ENCODE measurements at places on chromosomes 7 and 10. TPM values are rescaled to one million over a fixed set of nuclear protein-coding genes. Genes with fewer than 3 reads are reported as not detected.

DNA sequence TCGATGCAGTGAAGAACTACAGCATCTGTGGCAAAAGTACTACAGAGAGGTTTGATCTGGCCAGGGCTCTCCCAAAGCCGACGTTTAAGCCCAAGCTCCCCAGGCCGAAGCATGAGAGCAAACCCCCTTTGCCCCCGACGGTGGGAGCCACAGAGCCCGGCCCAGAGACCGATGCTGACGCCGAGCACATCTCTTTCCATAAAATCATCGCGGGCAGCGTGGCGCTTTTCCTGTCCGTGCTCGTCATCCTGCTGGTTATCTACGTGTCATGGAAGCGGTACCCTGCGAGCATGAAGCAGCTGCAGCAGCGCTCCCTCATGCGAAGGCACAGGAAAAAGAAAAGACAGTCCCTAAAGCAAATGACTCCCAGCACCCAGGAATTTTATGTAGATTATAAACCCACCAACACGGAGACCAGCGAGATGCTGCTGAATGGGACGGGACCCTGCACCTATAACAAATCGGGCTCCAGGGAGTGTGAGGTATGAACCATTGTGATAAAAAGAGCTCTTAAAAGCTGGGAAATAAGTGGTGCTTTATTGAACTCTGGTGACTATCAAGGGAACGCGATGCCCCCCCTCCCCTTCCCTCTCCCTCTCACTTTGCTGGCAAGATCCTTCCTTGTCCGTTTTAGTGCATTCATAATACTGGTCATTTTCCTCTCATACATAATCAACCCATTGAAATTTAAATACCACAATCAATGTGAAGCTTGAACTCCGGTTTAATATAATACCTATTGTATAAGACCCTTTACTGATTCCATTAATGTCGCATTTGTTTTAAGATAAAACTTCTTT, 2.3 kb downstream of the LRRTM3 start:
- DNase-seq = no peak

- no peak for DNase-seq
Observed at GRCh38 chr10:132255489-132256344, 52.0 kb downstream of the STK32C start.

GRCh38 chr7:77242554-77242953, 42.9 kb upstream of the FGL2 start:
- DNase-seq = no peak

- DNase-seq = no peak
Observed at GRCh38 chr7:94042381-94042780, 38.2 kb upstream of the BET1 start.

GRCh38 chr7:100572281-100572948, 1.3 kb downstream of the SAP25 start:
- DNase-seq = no peak

DNA sequence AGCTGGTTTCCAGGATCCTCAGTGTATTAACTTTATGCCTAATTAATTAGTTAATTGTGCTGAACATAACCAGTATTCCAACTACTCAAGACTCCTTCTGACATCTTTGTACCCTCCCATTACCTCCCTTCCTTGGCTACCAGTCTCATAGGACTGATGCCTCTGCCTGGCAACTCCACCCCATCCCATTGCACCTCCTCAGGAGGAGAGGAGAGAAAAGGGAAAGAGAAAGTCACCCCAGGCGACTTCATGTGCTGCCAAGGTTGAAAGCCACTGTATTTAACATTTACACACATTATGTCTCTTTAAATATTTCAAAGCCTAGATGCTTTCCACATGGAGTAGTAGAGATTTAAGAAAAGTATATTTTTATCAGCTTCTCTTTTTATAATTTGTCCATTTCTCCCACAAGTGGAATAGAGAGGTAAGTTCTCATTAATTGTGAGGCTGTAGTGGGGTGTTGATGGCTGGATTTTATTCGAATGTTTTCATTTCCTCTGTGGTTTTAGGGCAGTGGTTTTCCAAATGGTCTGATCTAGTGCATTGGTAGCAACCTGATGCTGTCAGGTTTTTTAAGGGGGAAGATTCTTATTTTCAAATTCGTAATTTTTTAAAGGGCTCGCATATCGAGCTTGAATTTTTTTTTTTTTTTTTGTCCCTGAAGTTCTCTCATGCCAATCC, 148.0 kb downstream of the BICC1 start:
- DNase-seq = no peak

FGFBP3 gene
- 2.4 TPM for polyA plus RNA-seq

DNA sequence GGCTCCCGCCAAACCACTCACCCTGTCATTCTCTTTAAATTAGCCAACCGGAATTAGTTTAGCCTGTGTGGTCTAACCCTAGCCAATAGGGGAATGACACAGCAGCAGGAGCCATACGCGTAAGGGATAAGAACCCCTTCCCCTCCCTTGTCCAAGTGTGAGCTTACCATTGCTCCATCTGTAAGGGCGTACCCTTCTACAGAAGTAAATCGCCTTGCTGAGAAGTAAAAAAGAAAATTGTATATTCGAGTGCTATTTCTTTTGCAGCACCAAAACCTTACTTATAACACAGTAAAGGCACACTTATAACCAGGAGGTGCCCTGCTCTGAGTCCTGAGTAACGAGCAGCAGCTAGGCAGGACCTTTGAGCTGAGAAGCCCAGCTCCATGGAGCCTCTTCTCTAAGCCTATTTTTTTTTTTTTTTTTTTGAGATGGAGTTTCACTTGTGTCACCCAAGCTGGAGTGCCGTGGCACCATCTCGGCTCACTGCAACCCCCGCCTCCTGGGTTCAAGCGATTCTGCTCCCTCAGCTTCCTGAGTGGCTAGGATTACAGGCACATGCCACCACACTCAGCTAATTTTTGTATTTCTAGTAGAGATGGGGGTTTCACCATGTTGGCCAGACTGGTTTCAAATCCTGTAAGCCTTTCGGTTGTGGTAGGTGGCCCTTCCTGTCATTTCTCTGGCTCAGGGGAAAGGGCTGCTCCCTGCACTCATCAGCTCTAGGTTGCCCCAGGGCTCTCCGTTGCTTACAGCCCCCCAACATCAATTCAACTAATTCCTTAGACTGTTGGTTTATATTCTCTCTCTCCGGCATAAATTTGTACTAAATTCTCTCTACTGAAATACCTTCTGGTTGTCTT, 73.3 kb downstream of the NSUN6 start:
- no peak for DNase-seq

CCDC172 gene
- not detected for polyA plus RNA-seq
